Aortic smooth muscle cell (primary cell): ENCODE measurements at places on chromosomes 2 and 18. TPM values are rescaled to one million over a fixed set of nuclear protein-coding genes. Genes with fewer than 3 reads are reported as not detected.

Gene FEV
- not detected in 2 replicates for total RNA-seq

Gene UGT1A5
- total RNA-seq = not detected in 2 replicates

Gene RPE
- 55.1 and 59.4 TPM in 2 replicates for total RNA-seq

Gene SEC11C
- 15.5 and 26.8 TPM in 2 replicates for total RNA-seq

Gene LIMS2
- total RNA-seq = 3.0 and 8.3 TPM in 2 replicates

Gene OTOS
- total RNA-seq = not detected in 2 replicates

Gene MOGAT1
- total RNA-seq = not detected in 2 replicates

Gene ANKRD29
- 4.2 and 4.9 TPM in 2 replicates for total RNA-seq

Gene LBX2
- 1.6 and 2.2 TPM in 2 replicates for total RNA-seq

Gene DAW1
- 1.4 and 4.1 TPM in 2 replicates for total RNA-seq

Gene SERPINB2
- 2.4 and 19.8 TPM in 2 replicates for total RNA-seq

Gene SIX2
- 0.75 and 9.8 TPM in 2 replicates for total RNA-seq

Gene CTLA4
- not detected in 2 replicates for total RNA-seq

Gene CDK15
- 0.12 TPM in 1 of 2 replicates, not detected in the other for total RNA-seq

Gene KIF1A
- not detected in 2 replicates for total RNA-seq

Gene RGPD3
- 0.12 and 0.13 TPM in 2 replicates for total RNA-seq

Gene TRIM43B
- total RNA-seq = not detected in 2 replicates

Gene TUBA4B
- total RNA-seq = not detected in 2 replicates

Gene GTF3C2
- total RNA-seq = 21.0 and 22.5 TPM in 2 replicates

Gene CMPK2
- 1.6 and 2.1 TPM in 2 replicates for total RNA-seq

Gene POTEC
- total RNA-seq = not detected in 2 replicates

Gene ITGB6
- under 0.01 and 0.06 TPM in 2 replicates for total RNA-seq

Gene ZNG1B
- total RNA-seq = 51.2 and 60.1 TPM in 2 replicates

Gene CCL20
- total RNA-seq = not detected in 2 replicates

Gene SERPINB13
- total RNA-seq = not detected in 2 replicates

Gene XRCC5
- 219 and 245 TPM in 2 replicates for total RNA-seq

Gene POTEE
- total RNA-seq = under 0.01 TPM in 1 of 2 replicates, not detected in the other

Gene HOXD13
- total RNA-seq = not detected in 2 replicates

Gene ASAP2
- total RNA-seq = 83.4 and 86.1 TPM in 2 replicates

Gene STK39
- 12.8 and 16.8 TPM in 2 replicates for total RNA-seq

Gene CLEC4F
- total RNA-seq = not detected in 2 replicates

Gene PPP1R7
- 76.7 and 104 TPM in 2 replicates for total RNA-seq

Gene MERTK
- total RNA-seq = 4.9 and 5.4 TPM in 2 replicates

Gene MAB21L4
- total RNA-seq = not detected in 2 replicates

Gene STEAP3
- 1.4 and 1.7 TPM in 2 replicates for total RNA-seq

Gene EGR4
- not detected in 2 replicates for total RNA-seq

Gene UGT1A4
- not detected in 2 replicates for total RNA-seq

Gene NTSR2
- total RNA-seq = not detected in 2 replicates

Gene BOK
- total RNA-seq = 4.0 and 4.9 TPM in 2 replicates

Gene HNMT
- total RNA-seq = 83.2 and 90.6 TPM in 2 replicates

Gene ALKAL2
- not detected in 2 replicates for total RNA-seq

Gene L3MBTL4
- total RNA-seq = under 0.01 TPM in 1 of 2 replicates, not detected in the other

Gene CNNM3
- 4.5 and 5.2 TPM in 2 replicates for total RNA-seq

Gene NT5C1B
- total RNA-seq = not detected in 2 replicates

Gene MLPH
- 0.25 and 2.4 TPM in 2 replicates for total RNA-seq

Gene TLX2
- total RNA-seq = 0.06 TPM in 1 of 2 replicates, not detected in the other

Gene LYG1
- total RNA-seq = 0.26 TPM in 1 of 2 replicates, not detected in the other

Gene CRYGC
- not detected in 2 replicates for total RNA-seq
